OCI-LY7 (cell line): ENCODE measurements at places on chromosomes 16 and 17.

DNA sequence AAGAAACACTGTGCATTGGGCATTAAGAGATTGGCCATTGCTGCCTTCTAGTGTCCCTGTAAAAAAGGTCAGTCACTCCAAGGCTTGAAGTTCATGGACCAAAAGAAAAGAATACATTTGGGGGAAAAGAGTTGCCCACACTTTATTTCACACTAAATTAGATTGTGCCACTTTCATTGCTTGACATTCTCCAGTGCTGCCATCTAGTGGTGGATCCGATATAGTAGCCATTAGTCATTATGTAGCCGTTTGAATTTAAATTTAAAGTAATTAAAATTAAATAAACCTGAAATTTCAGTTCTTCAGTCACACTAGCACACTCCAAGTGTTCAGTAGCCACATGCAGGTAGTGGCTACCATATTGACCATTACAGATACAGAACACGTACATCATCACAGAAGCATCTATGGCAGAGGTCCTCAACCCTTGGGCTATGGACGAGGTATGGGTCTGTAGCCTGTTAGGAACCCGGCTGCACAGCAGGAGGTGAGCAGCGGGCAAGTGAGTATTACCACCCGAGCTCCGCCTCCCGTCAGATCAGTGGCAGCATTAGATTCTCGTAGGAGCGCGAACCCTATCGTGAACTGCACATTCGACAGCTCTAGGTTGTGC, 21.9 kb upstream of the CDH5 start:
- peak; percentile 55 for DNase-seq

GRCh38 chr16:52611817-52612673, 65.1 kb upstream of the TOX3 start:
- DNase-seq: no peak

DNA sequence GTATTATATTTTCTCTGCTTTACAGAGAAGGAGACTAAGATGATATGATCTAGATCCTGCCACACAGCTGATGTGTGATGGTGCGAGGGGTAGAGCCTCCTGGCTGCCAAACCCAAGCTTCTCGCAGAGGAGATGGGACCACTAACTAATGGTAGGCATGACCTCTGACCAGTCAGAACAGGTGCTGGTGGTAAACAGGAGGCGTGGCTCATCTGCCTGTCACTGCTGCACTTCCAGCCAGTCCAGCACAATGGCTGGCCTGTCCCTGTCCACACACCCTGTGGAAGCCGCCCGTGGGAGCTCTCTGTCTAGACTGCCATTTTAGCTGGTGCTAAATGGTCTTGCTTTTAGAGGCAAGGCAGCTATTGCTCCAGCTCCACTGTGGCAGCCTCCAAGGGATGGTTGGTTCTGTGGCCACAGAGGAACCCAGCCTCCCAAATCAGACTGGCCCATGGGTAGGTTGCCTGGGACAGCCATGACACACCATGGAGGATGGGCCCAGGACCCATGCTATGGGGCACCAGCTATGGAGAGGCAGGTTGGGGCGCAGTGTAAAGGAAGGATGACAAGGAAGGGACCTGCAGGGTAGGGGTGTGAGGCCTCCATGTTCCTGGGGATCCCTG, 86.7 kb downstream of the KSR1 start:
- no peak for DNase-seq

GRCh38 chr16:81521141-81521626, 76.6 kb downstream of the CMIP start:
- peak; percentile 84 for DNase-seq

DNA sequence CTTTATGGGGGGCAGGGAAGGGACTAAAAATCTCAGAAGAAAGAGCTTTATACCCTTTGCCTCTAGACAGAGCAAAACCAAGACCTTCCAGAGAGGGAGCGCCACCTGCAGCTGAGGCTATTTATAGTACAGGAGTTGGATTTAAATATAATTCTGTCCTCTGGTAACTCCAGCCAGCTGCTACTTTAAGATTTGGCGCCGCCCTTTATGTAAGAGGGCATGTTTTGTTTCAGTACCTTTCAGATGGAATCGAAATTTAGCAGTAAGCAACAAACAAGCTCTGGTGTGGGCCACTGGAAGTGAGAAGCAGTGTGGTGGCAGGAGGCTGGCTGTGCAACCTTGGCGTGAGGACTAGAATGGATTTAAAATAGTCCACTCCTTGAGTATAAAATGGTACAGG, 5.2 kb upstream of the GUCY2D start:
- peak; percentile 81 for DNase-seq

GRCh38 chr17:57550668-57551315, 194.3 kb downstream of the CCDC182 start:
- DNase-seq: peak; percentile 59

DNA sequence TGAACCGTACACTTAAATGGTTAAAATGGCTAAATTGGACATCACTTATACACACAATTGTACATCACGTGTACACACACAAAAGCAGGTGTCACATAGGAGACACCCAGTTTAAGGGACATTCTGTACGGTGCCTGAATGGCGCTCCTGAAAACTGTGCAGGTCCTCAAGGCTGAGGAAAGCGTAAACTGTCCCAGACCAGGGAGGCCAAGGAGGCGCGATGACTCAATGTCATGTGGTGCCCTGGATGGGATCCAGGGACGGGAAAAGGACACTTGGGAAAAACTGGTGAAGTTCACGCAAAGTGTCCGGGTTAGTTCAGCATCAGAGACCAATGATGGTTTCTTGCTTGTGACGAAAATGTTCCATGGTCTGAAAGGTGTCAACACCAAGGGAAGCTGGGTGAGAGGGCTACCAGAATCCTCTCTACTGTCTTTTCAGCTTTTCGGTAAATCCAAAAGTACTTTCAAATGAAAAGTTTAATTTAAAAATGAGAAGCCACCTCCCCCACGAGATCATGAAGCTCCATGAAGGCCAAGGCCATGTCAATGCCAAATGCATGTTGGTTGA, 112.2 kb downstream of the CMIP start:
- no peak for DNase-seq

- no peak for DNase-seq
Measured at GRCh38 chr16:22787466-22788192, 26.3 kb upstream of the HS3ST2 start.
